NCI-H748 treated with DMSO at 0.1 percent for 48 hours (cell line): ENCODE measurements at places on chromosomes 12 and 14.

DNA sequence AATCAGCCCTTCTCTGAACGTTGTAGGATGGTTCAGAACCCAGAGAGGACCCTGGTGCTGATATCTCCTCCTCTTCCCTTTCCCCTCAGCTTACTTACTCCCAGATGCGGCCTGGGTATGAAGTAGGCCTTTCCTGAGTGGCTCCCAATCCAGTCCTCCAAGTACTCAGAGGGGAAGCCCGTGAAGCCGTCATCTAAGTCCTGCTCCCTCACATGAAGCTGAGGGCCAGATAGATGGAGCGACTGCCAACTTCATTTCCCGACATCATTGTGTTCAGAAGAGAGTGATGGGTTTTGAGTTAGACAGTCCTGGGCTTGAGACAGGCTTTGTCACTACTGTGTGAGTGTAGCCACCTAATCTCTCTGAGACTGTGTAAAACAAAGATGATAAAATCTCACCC lies 2.7 kb downstream of the APOLD1 start:
- no peak for DNase-seq

DNA sequence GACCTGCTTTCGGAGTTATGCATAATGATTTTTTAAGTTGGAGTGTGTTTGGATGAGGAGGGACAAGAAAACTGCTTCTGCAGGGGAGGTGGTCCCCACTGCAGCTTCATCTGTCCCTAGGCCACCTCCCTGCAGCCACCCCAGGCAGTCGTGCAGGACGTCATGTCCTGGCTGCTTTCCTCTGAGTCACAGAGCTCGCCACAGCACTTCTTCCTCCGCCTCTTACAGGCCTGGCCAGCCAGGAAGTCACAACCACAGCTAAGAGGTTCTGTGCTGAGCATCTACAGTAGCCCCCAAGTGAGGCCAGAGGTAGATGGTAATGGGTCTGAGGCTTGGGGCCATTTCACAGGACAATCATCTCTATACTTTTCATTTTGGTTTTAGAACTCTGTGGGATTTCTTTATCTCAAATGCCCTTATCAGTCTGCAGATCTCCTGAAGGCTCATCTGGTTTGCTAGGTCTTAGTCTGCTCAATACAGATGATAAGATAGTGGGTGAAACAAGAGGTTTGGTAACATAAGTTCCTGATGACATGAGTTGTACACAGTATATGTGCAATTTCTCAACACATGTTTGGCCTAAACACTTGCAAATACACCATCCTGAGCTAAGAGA lies 106.4 kb downstream of the ARF6 start:
- no peak for DNase-seq

- DNase-seq, result no peak
Measured at GRCh38 chr14:44135972-44136371, 371.1 kb downstream of the FSCB start.

DNA sequence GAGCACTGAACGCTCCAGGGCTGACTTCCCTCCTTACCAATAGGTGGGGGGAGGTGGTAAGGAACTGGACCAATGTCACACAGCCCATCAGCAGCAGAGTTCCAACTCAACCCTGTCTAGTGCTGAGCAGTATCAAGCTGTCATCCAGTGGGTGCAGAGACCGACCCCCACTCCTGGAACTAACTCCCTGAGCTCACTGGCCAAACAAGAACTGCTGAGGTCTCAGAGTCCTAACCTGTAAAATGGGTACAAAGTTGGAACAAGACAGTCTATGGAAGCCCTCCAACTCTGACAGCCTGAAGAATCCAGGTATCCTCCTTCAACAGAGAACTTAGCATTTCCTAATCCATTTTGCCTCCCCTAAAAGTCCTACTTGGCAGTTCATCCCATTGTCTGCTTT lies 91.1 kb upstream of the CLMN start:
- DNase-seq, result no peak

GRCh38 chr12:88242571-88242925 lies 100.4 kb downstream of the TMTC3 start:
- no peak for DNase-seq

DNA sequence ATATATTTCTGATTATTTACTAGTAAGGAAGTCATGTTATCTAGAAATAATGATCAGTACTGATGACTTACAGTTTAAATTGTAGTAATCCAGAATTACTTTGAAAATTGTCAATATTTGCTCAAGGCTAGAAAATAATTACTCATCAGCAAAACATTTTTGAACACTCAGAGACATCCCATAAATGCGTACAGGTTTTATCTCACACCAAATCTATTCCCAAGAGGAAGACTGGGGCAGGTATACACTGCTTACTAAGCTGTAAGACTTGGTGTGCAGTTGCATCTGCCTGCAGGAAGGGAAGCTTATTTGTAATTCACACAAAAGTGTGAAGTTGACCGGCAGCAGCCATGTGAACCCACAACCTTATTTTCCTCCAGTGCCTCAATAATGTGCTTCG lies 146.4 kb downstream of the CCER1 start:
- DNase-seq, result no peak

- no peak for DNase-seq
Measured at GRCh38 chr14:85214471-85214870, 315.5 kb upstream of the FLRT2 start.

DNA sequence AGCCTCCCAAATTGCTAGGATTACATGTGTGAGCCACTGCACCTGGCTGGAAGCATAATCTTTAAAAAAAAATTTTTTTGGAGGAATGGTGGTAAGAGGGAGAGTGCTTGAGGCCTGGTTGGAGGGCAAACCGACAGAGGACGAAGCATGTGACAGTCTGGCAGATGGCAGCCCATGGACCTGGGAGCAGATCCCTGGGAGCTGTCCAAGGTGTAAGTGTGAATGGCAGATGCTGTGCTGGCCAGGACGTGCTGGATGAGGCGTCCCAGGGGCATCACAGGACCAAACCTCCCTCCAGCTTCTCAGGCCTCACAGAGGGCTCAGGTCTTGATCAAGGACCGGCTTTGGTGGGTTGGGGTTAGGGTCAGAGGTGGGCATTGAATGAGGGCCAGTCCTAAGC lies 128.4 kb upstream of the NCOR2 start:
- DNase-seq, result no peak

DNA sequence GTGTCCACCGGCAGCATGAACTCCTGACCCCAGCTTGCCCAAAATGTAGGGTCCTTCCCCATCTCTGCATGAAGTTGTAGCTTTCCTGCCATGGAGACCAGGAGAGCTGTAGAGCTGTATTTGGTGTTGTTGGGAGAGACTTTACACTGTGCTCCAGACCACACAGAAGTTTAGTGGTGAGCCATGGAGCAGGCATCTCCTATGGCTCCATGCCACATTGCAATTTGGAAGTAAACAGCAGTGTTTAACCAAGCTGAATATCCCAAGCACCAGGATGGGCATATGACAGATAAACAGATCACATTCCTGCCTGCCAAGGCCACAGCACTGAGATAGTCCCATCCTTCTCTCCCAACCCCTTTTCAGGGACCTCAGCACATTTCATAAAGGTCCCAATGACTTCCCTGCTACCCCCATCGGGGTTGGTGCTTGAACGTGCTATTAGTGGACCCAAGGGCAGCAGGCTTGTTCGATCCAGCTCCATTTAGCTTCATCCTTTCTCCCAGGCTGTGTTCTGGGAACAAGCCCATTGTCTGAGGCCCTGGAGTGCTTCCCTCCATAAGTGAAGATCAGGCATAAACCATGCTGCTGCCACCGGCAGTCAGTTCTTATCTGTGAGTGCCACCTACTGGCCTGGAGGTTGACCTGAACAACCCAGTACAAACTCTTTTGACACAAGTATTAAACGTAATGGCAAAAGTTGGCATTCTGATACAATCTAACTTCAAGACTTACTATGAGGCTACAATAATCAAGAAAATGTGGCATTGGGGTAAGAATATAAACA lies 172.3 kb upstream of the ATXN7L3B start:
- peak; percentile 5 for DNase-seq

DNA sequence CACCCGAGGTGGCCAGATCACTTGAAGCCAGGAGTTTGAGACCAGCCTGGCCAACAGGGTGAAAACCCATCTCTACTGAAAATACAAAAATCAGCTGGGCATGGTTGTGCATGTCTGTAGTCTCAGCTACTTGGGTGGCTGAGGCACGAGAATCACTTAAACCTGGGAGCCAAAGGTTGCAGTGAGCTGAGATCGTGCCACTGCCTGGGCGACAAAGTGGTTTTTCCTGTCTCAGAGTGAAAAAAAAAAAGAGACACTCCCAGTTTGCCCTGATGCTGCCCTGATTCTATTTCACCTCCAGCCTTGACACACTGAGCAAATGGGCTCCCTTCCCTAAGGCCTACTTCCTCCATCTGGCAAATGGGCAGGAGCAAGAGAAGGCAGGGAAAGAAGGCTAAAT lies 28.5 kb upstream of the PLEK2 start:
- no peak for DNase-seq

- no peak for DNase-seq
Measured at GRCh38 chr12:86826051-86826450, 569.9 kb upstream of the MGAT4C start.

DNA sequence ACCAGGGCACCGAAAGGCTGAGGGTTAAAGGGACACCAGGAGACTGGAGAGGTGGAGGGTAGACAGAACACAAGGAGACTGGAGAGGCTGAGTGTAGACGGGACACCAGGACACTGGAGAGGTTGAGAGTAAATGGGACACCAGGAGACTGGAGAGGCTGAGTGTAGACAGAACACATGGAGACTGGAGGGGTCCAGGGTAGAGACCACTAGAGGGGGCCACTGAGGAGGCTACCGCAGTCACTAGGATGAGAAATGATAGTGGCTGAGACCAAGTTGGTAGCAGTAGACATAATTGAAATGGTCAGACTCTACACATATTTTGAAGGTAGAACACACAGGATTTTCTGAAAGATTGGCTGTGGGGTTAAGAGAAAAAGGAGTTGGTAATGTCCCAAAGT lies 68.2 kb downstream of the PAH start:
- DNase-seq, result no peak

GRCh38 chr12:32134101-32134888 lies 27.6 kb downstream of the BICD1 start:
- no peak for DNase-seq

DNA sequence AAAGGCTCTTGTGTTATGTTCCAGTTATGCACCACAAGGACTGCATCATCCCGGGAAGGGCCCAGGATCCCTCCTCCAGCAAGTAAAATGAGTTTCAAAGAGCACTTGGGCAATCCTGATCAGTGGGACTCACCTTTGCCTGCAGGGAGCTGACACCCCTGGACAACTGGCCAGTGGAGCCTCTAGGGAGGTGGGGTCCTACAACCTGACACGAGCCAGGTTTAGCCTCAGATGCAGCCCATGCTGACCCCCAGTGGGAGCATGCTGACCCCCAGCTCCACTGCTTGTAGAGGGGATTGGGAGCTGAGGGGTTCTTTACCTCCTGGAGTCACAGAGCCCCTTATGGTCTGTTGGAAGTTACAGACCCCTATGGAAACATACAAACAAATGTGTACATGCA lies 365.8 kb downstream of the CACNA1C start:
- no peak for DNase-seq

DNA sequence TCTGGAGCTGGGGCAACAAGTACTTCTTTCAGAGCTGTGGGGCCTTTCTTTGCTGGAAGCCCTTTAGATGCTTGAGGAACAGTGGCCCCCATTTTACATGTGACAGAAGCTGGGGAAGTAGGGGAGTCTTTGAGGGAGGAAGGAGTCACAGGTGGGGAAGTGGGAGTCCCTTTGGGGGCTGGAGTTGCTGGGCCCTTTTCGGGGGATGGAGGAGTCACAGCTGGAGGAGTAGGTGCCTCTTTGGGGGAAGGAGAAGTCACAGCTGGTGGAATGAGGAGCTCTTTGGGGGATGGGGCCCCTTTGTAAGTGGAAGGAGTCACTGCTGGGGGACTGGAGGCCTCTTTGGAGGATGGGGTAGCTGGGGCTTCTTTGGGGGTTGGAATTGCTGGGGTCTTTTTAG lies 8.6 kb downstream of the NACA start:
- no peak for DNase-seq

DNA sequence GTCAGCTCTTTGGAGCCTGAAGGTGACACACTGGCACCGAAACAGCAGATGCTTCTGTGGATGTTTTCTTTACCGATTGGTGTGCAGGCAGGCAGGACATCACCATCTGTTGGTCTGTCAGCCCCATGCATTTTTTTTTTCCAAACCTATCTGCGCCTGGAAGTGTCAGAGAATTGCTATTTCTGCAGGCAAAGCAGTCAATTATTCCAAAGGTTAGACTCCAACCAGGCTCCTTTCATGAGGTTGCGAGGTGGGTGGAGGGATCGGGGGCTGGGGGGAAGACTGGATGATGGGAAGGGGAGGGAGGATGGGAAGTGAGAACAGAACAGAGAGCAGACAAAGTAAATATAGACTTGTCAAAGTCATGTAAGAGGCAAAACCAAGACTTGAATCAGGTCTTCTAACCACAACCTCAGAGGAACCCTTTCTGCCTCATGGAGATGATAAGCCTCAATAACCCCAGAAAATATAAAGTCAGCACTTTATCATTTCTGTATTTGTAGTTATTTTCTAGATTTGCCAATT lies 117.7 kb downstream of the OTOGL start:
- no peak for DNase-seq

DNA sequence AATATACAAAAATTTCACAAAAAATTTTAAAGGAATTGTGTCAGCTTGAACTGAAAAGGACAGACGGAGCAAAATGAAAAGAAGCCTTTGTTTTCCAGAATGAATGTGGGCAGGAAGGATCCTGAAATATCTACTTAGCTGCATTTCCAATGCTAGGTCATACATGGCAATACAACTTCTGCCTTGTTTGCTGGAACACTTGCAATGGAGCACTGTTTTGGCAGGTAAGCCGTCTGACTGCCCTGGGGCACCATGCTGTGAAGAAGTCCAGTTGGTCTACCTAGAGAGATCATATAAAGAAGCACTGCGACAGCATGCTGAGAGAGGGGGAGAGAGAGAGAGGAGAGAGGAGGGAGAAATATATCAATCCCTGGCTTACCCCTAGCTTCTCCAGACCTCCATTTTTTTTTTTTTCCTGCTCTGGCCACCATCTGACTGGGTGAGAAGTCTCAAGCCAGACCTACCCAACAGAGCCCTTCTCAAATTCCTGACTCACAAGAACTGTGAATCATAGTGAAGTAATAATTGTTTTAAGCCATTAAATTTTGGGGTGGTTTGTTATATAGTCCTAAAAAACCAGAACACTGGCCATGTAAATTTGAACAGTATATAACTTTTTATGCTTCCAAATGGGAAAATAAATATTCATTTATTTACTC lies 97.1 kb upstream of the PRICKLE1 start:
- DNase-seq, result no peak

GRCh38 chr12:8680533-8680932 lies 17.3 kb upstream of the RIMKLB start:
- DNase-seq, result no peak

GRCh38 chr12:22029991-22030390 lies 16.0 kb upstream of the CMAS start:
- DNase-seq, result no peak

- DNase-seq, result no peak
Measured at GRCh38 chr12:6183689-6184428, 16.3 kb upstream of the CD9 start.
